ENCODE measurements at places on chromosomes 1 and 21.

DNA sequence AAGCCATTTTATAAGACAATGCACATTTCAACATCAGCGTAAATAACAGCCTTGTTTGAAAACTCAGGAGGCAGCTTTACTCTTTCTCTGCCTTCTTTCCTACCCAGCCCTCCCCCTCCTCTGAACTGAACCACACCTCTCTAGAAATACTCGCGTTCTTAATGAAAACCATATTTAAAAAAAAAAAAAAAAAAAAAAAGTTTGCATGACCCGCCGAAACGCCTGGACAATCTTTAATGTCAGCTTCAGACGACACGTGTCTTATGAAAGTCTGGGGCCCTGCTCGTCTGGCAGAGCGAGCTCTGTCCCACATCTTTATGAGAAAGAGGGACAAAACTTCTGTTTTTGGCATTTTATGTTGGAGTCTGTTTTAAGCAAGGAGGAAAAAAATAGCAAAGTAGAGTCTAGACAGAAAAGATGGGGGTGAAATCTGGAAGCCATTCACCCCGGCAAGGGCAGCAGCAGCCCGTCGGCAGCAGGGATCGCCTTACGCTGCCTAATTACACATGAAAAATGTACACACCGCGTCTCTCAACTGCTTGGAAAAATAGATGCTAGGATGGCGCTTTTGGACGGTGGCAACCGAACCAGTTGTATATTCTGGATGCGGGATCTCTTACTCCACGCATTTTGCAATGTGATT lies 130.4 kb upstream of the ETS2 start:
- no peak for DNase-seq

- DNase-seq: peak; percentile 45
These were observed 648 bp downstream of the ATP1A1 start for GRCh38 chr1:116373431-116374352.

DNA sequence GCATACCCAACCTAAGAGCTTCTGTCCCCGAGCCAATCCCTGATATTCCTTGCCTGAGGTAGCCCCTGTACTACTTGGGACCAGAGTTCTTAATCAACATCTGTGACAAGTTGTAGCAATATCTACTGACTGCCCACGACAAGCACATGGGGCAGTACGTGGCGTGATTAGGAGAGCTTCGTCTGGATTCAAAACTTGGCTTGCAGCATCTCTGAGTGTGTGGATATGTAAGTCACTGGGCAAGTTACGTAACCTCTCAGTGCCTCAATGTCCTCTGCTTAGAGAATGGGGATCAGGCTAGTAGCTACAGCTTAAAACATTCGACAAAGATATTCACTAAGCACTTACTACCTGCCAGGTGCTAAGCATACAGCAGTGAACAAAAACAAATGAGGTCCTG lies 5.0 kb downstream of the HSPG2 start:
- no peak for DNase-seq

DNA sequence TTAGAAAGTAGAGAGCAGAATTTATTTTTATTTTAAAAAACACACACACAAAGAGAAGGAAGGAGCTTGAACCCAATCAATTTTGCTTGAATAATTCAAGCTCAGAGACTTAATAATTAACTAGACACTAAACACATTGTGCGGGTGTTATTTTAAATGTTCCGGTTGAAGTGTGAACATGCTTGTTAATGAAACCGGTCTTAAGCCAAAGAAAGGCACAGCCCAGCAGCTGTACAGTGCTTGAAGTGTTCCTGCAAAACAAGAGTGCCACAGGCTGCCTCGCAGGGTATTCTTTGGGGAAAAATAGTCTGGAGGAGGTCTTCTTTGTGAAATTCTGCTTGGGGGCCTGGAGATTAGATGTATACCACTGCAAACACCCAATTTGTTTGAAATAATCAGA lies 2.2 kb upstream of the CDC42BPA start:
- DNase-seq: no peak

GRCh38 chr1:231634323-231635013 lies 7.9 kb downstream of the DISC1 start:
- no peak for DNase-seq

Measured in SK-N-DZ (cell line).